Foreskin keratinocyte (primary cell): ENCODE measurements at places on chromosomes 5 and 9.

GRCh38 chr9:128091571-128091970 is 23.5 kb downstream of the SLC25A25 start:
- no peak for DNase-seq

DNA sequence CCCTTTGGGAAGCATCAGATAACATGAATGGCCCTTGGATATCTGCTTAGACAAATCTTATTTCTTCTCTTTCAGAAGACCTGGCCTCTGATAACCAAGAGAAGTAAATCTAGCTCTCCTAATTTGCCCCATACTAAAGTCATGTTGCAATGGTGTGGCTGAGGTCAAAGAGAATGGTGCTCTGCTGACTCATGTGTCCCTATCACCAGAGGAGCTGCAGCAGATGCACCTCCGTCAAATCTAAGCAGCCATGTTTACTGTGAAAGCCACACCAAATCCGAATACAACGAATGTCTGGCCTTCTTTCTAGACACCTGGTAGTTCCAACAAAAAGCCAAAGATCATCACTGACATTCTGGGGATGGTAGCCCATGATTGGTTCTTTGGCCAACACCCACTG is 23.2 kb downstream of the RETREG1 start:
- DNase-seq = no peak

- DNase-seq = no peak
These were observed 201.0 kb downstream of the IRX2 start for GRCh38 chr5:2550509-2550908.

- no peak for DNase-seq
These were observed 15.3 kb upstream of the SAP30L start for GRCh38 chr5:154430466-154430865.

DNA sequence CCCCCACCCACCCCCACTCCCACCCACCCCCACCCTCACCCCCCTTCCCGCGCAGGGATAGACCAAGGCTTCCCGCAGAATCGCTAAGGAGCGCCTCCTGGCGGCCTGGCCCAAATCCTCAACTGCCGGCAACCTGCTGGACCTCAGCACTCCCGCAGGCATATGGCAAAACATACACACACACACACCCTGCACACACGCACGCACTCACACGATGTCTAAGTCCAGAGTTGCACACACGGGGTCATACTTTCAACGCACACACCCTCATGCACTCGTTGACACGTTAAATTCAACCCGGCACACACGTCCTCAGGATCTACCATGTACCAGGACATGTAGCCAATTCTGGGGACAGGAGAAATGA is 1.7 kb downstream of the CPLX2 start:
- DNase-seq = no peak

GRCh38 chr9:127664678-127665507 is 41.9 kb upstream of the CFAP157 start:
- DNase-seq = no peak
